Stimulated activated CD4-positive, alpha-beta T cell treated with anti-CD3 and anti-CD28 coated beads, TNF-alpha, amount 100 ng/mL, for 48 hours (primary cell): ENCODE measurements at places on chromosomes 2 and 18.

GRCh38 chr2:3207091-3207491 is 170.5 kb downstream of the EIPR1 start:
- no peak for DNase-seq

GRCh38 chr2:200585730-200586643 is at the start of gene AOX1:
Gene AOX1, plus strand, starts transcription at chr2:200586014. Its CDS starts 95 bp downstream, at chr2:200586109.
- no peak for DNase-seq

GRCh38 chr2:41932241-41933045 is 115.4 kb upstream of the PKDCC start:
- DNase-seq: no peak

DNA sequence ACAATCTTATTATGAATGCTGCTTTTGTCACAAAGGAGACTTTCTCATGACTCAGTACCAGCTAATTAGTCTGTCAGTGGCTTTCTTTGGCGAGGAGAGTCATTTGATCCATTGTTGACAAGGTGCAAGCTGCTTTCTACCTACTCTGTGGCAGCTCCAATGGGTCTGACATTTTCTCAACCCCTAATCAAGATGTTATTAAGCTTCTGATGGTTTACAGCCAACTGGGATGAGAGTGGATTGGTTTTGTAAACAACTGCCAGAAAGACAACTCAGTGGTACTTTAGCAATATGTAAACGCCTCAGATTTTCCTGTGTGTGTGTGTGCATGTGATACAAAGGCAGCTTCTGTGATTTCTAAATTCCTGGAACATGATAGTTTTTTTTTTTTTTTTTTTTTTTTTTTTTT is 8.2 kb upstream of the CLIP4 start:
- DNase-seq: no peak
